ENCODE measurements at places on chromosomes 6 and 20. TPM values are rescaled to one million over a fixed set of nuclear protein-coding genes. Genes with fewer than 3 reads are reported as not detected.

Gene OPN5
- total RNA-seq = not detected

DNA sequence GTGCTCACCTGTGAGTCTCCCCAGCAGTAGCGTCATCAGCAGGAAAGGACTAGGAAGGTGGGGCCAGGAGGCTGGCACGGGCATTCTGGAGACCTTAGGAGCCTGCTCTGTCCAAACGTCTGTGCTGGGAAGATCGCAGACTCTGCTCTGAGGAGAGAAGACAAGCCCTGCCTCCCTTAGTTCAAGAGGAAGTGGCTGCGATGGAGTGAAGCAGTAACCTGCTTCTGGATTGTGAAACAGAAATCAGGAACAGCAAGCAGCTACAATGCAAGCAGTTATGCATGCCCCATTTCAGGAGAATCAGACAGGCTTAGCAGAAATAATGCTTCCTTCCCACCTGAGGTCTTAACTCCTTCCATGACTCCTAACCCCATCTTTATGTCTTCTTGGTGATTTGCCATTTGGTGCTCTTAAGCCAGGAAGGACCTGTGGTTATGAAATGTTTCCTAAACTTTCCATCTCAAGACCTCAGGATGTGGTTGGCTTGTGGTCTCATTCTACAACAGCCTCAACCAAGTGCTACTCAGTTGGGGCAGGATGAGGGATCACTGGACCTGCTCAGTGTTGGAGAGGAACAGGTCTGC lies at the start of gene SIRPB1:
TSS of gene SIRPB1 (minus strand) at position 149 of the 584 bp plus-strand sequence. CDS start at position 84, 65 bp downstream.
- no peak for DNase-seq
- no peaks in the 10 kb centered on the region for H3K4me1 ChIP-seq
- no peak within 1 kb of the TSS for H3K4me3 ChIP-seq
- H3K27me3 ChIP-seq = peaks cover 46% of the 10 kb centered on the region
- no peaks in the 10 kb centered on the region for H3K36me3 ChIP-seq
- no peak within 1 kb of the TSS for H3K27ac ChIP-seq

GRCh38 chr20:58225452-58226200 lies 2.8 kb downstream of the ANKRD60 start:
- peaks cover 20% of the 10 kb centered on the region for H3K4me1 ChIP-seq
- H3K27me3 ChIP-seq = peaks cover 97% of the 10 kb centered on the region
- no peaks in the 10 kb centered on the region for H3K36me3 ChIP-seq
- no peak for DNase-seq

GRCh38 chr6:125166711-125167110 lies 13.1 kb downstream of the TPD52L1 start:
- H3K4me3 ChIP-seq = no peak overlapping the region
- no peak overlapping the region for H3K27ac ChIP-seq
- H3K27me3 ChIP-seq = no peaks in the 10 kb centered on the region
- H3K4me1 ChIP-seq = peaks cover 4% of the 10 kb centered on the region
- no peak for DNase-seq

Gene PXDC1
- total RNA-seq = 33.8 TPM
